Activated naive CD8-positive, alpha-beta T cell treated with anti-CD3 and anti-CD28 coated beads, Interleukin-2, amount 10 ng/mL, durations not matched to agents 7 days and 5 days (primary cell): ENCODE measurements at places on chromosomes 6 and 20. TPM values are rescaled to one million over a fixed set of nuclear protein-coding genes. Genes with fewer than 3 reads are reported as not detected.
A peak's percentile ranks its signal among the peaks of the same experiment; 100 is the strongest.

Gene FLRT3
- not detected for total RNA-seq

Gene FAM83C
- not detected for total RNA-seq

Gene DUSP22
- total RNA-seq: 50.4 TPM

Gene EEF1E1
- total RNA-seq: 26.7 TPM

- H3K36me3 ChIP-seq: peaks cover 6% of the 10 kb centered on the region
- H3K4me1 ChIP-seq: peaks cover 10% of the 10 kb centered on the region
- no peak overlapping the region for H3K4me3 ChIP-seq
- H3K27ac ChIP-seq: peak overlapping the region; percentile 15
- peaks cover 92% of the 10 kb centered on the region for H3K27me3 ChIP-seq
Observed at GRCh38 chr6:100465701-100466409, 1.1 kb upstream of the SIM1 start.

DNA sequence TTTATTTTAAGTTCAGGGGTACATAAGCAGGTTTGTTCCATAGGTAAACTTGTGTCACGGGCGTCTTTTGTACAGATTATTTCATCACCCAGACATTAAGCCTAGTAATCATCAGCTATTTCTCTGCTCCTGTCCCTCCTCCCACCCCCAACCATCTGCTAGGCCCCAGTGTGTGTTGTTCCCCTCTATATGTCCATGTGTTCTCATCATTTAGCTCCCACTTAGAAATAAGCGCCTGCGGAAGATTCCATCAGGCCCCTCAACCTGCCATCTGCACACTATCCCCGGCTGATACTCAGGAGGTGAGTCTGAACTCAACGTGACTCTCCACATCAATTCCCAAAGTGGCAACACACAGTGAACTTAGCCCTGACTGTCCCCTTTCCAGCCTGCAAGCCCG is 228.0 kb upstream of the SYNDIG1 start:
- no peaks in the 10 kb centered on the region for H3K36me3 ChIP-seq
- peaks cover 11% of the 10 kb centered on the region for H3K27me3 ChIP-seq
- H3K4me3 ChIP-seq: no peak overlapping the region
- H3K27ac ChIP-seq: no peak overlapping the region

DNA sequence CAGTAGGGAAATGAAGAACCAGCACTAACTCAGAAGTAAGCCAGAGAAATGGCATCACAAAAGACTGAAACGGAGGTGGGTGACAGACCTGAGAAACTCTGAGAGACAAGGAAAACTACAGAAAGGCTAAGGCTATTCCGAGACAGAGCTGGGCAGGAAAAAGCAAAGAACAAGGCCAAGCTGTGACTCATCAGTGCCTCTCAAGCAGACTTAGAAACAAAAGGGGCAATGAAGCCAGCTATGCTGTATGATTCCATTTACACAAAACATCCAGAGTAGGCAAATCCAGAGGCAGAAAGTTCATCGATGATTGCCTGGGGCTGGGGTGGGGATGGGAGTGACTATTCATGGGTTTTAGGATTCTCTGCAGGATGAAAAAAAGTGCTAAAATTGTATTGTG is 50.0 kb downstream of the SLC23A2 start:
- no peaks in the 10 kb centered on the region for H3K27me3 ChIP-seq
- peaks cover 17% of the 10 kb centered on the region for H3K4me1 ChIP-seq
- H3K4me3 ChIP-seq: no peak overlapping the region
- H3K36me3 ChIP-seq: peaks cover 15% of the 10 kb centered on the region
- DNase-seq: no peak

GRCh38 chr6:121143476-121143875 is 190.8 kb downstream of the TBC1D32 start:
- H3K27me3 ChIP-seq: no peaks in the 10 kb centered on the region
- H3K36me3 ChIP-seq: peaks cover 6% of the 10 kb centered on the region
- no peak overlapping the region for H3K4me3 ChIP-seq
- H3K27ac ChIP-seq: no peak overlapping the region
